ENCODE measurements at places on chromosomes 12 and 14.

DNA sequence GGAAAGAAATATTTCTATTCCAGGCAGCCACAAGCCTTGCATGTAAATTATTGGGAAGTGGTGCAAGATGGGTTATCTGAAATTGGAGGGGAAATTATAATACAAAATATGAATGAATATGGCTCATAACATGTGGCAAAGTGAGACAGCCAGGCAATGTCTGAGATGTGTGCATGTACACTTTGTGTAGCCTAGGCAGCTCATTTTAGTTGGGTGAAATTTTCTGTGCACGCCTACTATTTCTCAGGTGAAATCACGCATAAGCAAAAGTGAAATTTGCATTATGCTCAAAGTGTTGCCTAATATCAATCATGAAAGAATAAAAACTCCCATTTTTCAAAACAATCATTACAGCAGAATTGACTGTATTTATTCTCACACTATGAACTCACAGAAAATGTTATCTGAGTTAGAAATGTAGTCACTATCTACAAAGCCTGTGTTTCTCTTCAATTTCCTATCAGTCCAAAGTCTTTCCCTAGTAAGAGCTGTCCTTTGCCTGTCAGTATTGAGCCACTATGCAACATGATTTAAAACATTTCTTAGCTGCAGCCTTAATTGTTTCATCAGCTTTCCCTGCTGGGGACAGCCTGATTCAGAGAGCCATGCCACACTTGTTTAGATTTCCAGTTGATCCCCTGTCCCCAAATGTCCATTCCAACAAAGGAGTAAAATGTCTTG is 80.7 kb downstream of the EPS8 start:
- no peak for DNase-seq

GRCh38 chr12:114136631-114137030 is 170.5 kb upstream of the RBM19 start:
- DNase-seq = no peak

DNA sequence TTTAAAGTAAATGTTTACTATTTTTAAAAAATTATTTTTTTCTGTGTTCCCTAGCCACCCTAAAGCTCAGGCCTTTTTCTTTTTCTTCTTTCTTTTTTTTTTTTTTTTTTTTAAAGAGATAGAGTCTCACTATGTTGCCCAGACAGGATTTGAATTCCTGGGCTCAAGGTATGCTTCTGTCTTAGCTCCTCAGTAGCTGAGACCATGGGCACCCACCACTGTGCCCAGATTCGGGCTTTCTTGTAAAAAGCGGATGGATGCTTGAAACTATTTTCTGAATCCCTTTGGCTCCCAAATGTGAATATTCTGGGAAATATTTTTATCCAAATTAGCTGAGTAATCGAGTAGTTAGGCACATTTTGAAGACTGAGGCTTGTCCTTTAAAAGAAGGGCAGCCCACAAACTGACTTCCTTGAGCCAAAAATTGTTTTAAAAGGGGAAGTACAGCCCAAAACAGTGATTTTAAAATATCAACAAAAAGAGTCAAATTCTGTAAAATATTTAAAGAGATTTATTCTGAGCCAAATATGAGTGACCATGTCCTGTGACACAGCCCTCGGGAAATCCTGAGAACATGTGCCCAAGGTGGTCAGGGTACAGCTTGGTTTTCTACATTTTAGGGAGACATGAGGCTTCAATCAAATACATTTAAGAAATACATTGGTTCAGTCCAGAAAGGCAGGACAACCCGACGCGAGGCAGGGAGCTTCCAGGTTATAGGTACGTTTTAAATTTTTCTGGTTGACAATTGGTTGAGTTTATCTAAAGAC is 28.8 kb upstream of the HIGD1C start:
- DNase-seq = no peak

DNA sequence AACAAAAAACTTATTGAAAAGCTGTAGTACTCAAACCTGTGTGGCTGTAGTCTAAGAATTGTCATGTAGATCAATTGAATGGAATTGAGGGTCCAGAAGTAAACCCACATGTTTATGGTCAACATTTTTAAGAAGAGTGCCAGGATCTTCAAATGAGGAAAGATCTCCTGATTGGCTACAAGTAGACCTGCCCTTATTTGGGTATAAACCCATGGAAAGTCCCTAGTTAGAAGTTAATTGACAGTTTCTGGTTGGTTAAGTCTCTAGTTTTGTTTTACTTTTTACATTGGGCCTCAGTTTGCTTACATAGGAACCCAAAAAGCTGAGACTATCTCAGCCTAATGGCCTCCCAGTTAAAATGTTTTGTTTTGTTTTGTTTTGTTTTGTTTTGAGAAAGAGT is 91.9 kb upstream of the RESF1 start:
- DNase-seq = no peak

DNA sequence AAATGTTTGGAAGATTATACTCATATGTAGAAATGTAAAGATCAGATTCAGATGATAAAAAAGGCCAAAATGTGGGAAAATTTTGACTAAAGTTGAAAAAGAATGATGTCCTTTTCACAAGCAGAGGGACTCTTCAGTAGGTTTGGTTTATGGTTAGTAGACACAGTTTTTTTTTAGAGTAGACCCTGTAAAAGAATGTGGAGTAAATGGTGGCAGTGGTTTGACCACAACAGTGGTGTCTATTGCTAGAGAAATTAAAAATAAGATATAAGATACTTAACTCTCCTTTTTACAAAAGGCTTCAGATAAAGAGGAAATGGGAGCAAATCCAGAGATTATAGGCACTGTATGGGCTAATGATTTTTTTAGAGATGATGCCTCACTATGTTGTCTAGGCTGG is 21.8 kb downstream of the RAP1B start:
- no peak for DNase-seq

DNA sequence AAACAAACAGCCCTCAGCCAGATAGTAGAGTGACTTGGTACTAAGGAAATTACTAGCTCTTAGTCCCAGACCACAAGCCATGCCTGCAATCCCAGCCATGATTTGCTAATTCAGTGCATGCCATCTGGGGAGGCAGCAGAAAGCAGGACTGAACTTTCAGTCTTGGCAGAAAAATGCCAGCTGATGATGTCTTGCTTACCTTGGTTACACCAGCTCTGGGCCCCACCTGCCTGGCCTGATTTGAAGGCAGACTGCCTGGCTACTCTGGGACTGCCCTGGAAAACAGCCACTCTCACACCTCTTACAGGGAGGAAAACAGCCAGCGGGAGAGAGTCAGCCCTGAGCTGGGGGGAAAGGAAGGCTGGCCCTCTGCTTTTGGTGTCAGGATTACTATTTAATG is 4.6 kb upstream of the UNC119B start:
- DNase-seq = peak; percentile 45

DNA sequence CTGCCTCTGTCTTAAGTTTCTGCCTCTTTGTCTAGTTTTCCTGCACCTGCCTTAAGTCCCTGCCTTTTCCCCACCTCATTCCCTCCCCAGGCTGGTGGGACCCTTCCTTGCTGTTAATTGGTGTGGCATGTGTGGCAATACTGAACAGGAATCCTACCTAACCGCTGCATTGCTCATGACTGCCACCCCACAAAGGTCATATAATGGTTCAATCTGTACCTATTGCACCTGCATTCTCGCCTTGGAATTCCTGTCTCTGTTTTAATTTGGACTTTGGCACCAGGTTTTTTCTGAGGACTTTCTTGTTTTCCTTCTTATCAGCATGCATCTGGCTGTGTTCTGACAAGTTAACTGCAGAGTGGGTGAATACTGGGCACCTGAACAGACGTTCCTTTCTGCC is 966.2 kb upstream of the TMEM132C start:
- no peak for DNase-seq

- no peak for DNase-seq
Observed at GRCh38 chr12:93390549-93391297, 13.0 kb downstream of the NUDT4 start.

DNA sequence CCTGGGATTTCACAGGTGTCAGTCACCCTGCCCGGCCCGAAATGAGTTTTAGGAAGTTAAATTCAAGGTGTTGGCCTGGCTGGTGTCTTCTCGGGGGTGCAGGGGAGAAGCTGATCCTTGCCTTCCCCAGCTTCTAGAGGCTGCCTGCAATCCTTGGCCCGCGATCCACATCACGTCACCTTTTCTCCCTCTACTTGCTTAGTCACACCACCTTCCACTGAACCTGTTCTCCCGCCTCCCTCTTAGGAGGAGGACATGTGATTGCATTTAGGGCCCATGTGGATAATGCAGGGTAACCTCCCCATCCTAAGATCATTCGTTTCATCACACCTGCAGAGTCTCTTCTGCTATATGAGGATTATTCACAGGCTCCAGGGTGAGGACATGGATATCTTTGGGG is 25.4 kb upstream of the ATXN2 start:
- no peak for DNase-seq

- no peak for DNase-seq
Observed at GRCh38 chr12:7716381-7716780, 5.1 kb downstream of the DPPA3 start.

- DNase-seq = no peak
Observed at GRCh38 chr12:52360663-52361271, 6.5 kb downstream of the KRT85 start.

GRCh38 chr12:75602106-75602505 is 90.7 kb upstream of the KRR1 start:
- no peak for DNase-seq

- DNase-seq = no peak
Observed at GRCh38 chr14:66445936-66446335, 40.2 kb upstream of the CCDC196 start.

DNA sequence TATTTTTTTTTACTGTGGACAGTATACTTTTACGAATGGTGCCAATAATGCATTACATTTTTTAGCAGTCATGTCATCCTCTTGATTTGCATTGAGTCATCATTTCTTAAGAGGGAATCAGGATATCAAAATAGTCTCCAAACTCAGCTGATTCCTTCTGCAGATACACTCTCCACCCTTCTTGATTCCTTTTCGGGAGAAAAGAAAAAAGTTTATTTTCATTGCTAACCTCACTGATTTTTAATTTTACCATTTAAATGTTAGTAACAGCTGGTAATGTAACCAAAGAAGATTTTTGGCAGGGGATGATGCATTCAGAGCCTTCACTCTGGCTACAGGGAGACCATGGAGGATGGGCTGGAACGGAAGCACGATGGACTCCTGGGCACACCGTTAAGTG is 47.5 kb downstream of the MRPL42 start:
- DNase-seq = no peak

DNA sequence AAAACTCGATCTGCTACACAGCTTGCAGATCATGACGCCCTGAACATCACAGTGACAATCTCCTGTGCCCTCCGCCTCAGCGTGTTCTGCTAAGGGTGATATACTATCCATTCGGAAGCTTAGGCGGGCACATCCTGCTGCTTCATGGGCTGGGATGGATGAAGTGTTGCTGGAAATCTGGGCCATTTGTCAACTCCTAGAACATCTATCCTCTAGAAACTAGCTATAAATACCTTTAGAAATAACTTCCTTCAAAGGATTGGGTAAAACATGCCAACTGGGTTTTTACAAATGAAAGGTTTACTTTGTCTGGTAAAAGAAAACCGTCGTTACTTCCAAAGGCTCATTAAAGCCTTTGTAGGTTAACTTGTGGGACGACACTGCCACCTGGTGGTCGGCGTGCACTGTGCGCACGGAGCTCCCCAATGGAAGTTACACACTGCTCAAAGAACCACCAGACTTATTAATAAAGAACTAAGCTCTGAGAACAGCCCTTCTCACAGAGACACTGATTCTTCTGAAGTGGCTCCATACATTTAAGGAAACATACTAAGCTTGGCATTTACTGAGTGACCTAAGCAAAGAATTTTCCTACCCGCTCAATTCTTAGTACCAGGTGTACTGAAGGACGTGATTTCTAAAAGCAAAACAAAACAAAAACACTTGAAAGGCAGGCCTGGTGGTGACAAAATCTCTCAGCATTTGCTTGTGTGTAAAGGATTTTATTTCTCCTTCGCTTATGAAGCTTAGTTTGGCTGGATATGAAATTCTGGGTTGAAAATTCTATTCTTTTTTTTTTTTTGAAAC is 21.6 kb upstream of the CACNA2D4 start:
- peak; percentile 38 for DNase-seq

DNA sequence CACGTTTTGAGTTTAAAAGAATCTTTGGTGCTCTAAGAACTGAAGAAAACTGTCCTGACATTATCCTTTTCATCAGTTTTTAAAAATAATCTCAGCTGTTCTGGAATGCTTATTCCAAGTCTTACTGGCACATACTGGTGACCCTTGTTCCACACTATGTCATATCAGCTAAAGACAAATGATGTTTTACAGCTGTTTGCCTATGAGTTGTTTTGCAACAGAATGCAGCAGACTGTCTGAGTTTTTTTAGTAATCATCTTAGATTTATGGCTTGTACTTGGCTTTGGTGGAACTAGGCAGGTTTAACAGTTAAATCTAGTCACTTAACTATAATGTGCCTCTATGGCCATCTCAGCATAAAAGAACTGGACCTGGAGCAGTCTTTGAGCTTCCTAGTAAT is 91.6 kb upstream of the GRIN2B start:
- DNase-seq = no peak

GRCh38 chr14:53881161-53881871 is 75.3 kb downstream of the BMP4 start:
- no peak for DNase-seq

- no peak for DNase-seq
Observed at GRCh38 chr12:61863811-61864210, 396.4 kb upstream of the USP15 start.

GRCh38 chr12:121120323-121120722 is 12.4 kb upstream of the P2RX7 start:
- no peak for DNase-seq

- no peak for DNase-seq
Observed at GRCh38 chr14:88628033-88628432, 65.2 kb downstream of the ZC3H14 start.

DNA sequence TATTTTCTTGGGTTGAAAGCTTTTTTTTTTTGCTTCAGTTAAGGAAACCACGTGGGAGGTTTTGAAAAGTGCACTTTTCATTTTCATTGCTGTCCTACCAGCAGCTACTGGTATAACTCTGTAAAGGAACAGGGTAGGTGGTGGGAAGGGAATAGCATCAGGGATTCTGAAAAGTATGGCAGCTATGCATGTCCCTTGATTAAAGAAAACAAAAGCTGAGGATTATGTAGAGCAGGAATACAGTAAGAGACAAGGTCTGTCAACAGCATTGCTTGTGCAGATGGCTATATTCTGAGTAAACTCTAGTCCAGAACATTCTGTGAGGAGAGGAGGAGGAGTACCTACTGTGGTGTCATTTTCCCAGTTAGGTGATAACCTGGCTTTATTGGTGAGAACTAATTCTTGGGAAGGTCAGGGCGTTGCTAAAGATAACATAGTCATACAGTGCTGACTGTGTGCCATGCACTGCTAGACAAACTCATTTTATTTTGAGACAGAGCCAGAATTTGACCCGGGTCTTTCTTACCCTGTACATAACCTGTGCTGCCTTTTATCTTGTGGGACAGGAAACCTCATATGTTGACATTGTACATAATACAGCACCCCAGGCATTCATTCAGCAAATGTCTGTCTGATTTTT is 80.3 kb upstream of the TRAF3 start:
- no peak for DNase-seq

DNA sequence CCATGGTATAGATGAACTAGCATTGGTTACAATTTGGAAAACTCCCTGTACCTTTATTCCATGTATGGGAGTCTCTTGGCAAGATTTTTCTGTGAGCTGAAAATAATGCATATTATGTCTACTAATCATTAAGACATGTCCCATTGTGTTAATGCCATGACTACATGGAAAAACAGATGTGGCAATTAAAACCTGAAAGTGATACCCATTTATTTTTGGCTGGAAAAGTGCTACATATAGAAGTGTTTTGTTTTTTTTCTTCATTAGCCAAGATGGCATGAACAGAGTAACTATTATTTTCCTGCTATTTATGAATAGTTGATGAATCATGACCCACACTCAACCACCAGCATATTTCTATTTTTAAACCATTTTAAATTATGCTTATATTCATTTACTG is 58.2 kb downstream of the ALG10B start:
- no peak for DNase-seq

All from substantia nigra (tissue), 51 donors.